ENCODE measurements at places on chromosomes 2 and 18. TPM values are rescaled to one million over a fixed set of nuclear protein-coding genes. Genes with fewer than 3 reads are reported as not detected.
A peak's percentile ranks its signal among the peaks of the same experiment; 100 is the strongest.

Gene MC5R
- total RNA-seq = not detected

GRCh38 chr2:39486071-39486470, 49.0 kb upstream of the MAP4K3 start:
- DNase-seq = no peak

GRCh38 chr2:238420878-238421694, 5.6 kb upstream of the ASB1 start:
- no peak for DNase-seq

GRCh38 chr2:127408004-127408806, 10.0 kb upstream of the PROC start:
- peak; percentile 96 for DNase-seq

DNA sequence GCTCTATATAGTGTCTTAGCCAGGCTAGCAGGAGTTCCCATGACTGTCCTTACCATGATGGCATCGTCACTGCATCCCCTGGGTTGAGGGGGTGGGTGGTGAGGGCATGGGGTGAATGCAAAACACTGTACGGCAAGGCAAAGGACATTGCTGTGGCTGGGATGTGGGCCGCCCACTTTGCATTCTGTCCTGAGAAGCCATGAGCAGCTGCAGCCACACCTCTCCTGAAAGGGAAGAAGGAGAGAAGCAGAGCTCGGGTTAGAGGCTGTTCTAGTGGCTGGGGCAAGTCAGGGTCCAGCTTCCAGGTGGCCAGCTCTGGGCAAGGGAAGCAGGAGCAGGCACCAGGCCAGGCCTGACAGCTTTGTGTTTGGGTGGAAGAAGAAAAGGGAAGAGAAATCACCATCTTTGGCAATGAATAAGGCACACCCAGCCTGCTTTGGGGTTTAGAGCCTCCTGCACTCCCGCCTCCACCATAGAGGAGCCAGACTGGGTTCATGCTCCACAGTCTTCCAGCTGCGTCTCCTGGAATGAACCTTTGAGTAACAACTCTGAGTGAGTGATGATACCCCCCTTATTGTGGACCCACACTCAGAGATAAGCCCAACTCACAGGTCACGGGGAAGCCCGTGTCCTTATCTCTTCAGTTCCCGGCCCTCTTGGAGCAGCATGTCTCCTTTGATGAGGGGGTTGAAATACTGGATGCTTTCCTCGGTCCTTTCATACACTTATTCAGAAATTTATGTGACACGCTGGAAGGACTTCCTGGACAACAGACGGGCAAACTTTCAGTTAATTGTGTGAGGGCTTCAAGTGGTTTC, 63.4 kb downstream of the INPP4A start:
- DNase-seq = no peak

DNA sequence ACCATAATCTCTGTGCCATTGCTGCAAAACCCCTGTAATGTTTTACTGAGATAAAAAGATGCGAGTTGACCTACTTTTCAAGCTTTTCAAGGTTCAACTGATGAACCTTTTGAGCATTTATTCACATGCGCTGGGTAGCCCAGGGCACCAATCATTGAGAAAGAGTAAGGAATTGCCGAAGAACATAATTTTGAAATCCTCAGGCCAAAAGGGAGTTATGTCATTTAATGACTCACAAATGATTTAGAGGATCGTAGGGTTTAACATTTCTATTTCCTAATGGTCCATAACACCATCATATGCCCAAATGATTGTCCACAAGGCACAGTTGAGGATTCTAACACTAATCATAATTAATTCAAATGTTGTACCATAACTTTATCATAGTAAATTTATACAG, 20.2 kb upstream of the DLX1 start:
- peak; percentile 17 for DNase-seq

DNA sequence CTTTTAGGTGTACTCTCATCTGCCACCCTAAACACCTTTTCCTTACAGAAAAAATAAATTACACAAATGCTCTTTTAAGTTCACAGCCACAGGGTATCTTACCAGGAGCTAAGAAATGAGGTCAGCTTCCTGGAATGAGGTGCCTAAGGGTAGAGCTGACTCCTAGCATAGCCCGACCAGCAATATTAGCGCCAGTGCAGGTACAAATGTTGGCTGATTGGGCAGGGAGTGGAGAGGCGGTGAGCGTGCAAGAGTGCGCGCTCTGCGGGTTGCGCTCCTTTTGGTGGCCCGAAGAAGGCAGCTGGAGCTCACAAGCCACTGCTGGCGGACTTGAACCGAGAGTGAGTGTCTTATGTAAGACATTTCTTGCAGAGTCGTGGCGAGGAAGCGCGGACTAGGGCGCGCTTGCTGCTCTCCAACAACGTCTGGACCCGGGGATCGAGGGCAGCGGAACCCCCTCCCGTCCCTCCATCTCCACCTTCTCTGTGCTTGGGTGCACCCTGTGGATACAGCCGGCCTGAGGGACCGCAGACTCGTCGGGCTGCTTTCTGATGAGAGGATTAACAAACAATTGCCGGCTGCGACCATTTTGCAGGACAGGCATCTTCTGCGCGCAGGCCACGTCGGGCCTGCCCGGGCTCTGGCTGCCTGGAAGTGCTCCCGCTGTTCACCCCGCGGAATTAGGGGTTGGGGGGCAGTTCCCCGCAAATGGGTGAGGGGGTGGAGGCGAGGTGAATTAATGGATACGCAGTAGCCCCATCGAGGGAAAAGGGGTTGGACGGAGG, 17.3 kb downstream of the BOLA3 start:
- no peak for DNase-seq

DNA sequence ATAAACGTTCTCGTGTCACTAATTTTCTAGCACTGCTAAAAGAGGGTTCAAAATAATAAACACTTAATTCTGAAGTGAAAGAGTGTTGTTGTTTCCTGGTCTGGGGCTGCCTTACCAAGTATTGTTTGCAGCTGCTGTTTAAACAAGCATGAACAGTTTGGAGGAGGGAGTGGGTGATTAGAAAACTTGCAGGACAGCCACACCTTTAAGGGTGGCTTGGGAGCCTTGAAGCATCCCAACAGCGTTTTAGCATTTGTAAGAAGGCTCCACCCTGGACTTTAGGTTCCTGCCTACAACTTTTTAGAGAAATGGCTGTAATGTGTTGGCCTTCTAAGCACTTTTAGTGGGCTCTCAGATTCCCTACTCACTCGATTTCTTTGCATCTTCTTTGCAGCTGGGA, 371.6 kb downstream of the TGIF1 start:
- no peak for DNase-seq
